ENCODE measurements at places on chromosomes 4 and X. TPM values are rescaled to one million over a fixed set of nuclear protein-coding genes. Genes with fewer than 3 reads are reported as not detected.

Gene OPRPN
- total RNA-seq, result not detected

Gene MAP3K15
- total RNA-seq, result 0.70 TPM

Gene CXCL1
- not detected for total RNA-seq

Gene KCNIP4
- total RNA-seq, result not detected

Gene HCCS
- 32.5 TPM for total RNA-seq

Gene TMEM154
- 16.8 TPM for total RNA-seq

Gene DMD
- total RNA-seq, result 4.6 TPM

DNA sequence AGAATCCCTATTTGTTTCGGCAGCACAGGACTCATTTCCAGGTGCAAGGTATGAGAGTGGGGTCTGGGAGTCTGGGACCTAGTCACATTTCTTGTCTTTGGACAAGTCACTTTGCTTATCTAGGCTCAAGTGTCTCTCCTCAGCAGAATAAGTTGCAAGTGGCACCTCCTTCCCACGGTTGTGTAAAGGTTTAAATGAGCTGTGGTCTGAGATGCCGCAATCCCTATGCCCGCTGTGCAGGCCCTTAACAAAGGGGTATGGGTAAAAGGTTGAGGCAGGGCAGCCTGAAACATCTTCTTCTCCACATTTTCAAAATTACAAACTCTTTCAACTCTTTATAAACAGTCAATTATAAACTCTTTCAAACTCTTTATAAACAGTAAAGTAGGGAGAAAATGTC lies 93.7 kb downstream of the RTL5 start:
- peaks cover 39% of the 10 kb centered on the region for H3K27me3 ChIP-seq
- H3K36me3 ChIP-seq, result peaks cover 3% of the 10 kb centered on the region
- H3K27ac ChIP-seq, result no peak overlapping the region
- H3K4me1 ChIP-seq, result no peaks in the 10 kb centered on the region
- DNase-seq, result no peak
- no peak overlapping the region for H3K4me3 ChIP-seq

- peaks cover 16% of the 10 kb centered on the region for H3K27me3 ChIP-seq
- no peaks in the 10 kb centered on the region for H3K4me1 ChIP-seq
- H3K4me3 ChIP-seq, result no peak overlapping the region
- no peak for DNase-seq
Observed at GRCh38 chrX:142998447-142999198, 27.1 kb upstream of the SPANXN4 start.

GRCh38 chrX:124033821-124034220 lies 72.3 kb downstream of the STAG2 start:
- H3K4me1 ChIP-seq, result peaks cover 5% of the 10 kb centered on the region
- no peak overlapping the region for H3K27ac ChIP-seq
- no peak overlapping the region for H3K4me3 ChIP-seq
- H3K36me3 ChIP-seq, result peaks cover 7% of the 10 kb centered on the region
- no peak for DNase-seq
- H3K27me3 ChIP-seq, result no peaks in the 10 kb centered on the region

GRCh38 chr4:128871948-128872347 lies 62.4 kb downstream of the JADE1 start:
- peak overlapping the region; percentile 21 for H3K27ac ChIP-seq
- peaks cover 13% of the 10 kb centered on the region for H3K4me1 ChIP-seq
- no peaks in the 10 kb centered on the region for H3K27me3 ChIP-seq
- no peak overlapping the region for H3K4me3 ChIP-seq
- H3K36me3 ChIP-seq, result peaks cover 34% of the 10 kb centered on the region
- DNase-seq, result no peak

DNA sequence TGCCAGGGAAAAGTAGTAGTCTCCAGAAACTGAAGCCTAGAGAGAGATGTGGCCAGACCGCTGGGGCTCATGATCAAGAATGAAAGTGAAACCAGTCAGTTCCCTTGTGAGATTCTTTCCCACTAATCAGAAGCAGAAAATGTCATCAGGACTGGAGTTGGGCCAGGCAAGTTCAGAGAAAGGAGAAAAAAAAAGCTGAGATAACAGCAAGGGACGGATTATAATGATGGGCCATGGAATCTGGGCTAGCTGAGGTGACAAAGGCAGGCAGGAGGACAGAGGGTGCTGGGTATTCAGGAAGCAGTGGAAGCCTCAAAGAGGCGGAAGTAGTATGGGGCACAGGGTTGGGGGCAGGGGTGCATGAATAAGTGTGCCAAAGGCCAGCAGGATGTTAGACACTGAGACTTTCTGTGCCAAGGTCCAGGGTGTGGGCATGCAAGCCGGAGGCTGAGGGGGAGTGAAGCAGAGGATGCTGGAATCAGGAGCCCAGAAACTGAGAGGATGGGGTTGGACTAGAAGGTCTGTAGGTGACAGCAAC lies 2.5 kb downstream of the CXorf38 start:
- peaks cover 14% of the 10 kb centered on the region for H3K36me3 ChIP-seq
- H3K4me1 ChIP-seq, result peaks cover 34% of the 10 kb centered on the region
- H3K27ac ChIP-seq, result peak overlapping the region; percentile 79
- peak overlapping the region; percentile 87 for H3K4me3 ChIP-seq

DNA sequence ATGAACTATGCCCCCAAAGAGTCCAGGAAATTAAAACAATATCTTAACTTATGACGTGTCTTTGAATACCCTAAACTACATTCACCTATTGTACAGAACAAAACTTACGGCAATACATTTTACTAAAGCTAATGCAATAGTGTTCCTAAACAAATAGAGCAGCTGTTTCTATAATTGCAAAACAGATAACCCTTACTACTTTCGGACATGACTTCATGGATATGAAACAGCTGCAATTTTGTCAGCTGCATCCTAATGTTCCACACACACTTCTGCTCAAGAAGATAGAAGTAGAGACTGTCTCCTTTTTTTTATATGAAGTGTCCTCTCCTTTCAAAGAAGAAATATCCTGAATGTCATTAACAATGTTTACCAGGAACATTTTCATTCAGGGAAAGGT lies 174.9 kb downstream of the ACTRT1 start:
- no peaks in the 10 kb centered on the region for H3K27me3 ChIP-seq
- H3K36me3 ChIP-seq, result no peaks in the 10 kb centered on the region
- DNase-seq, result no peak
- no peaks in the 10 kb centered on the region for H3K4me1 ChIP-seq
- no peak overlapping the region for H3K4me3 ChIP-seq
- no peak overlapping the region for H3K27ac ChIP-seq

GRCh38 chrX:112844250-112844649 lies 3.6 kb upstream of the AMOT start:
- peaks cover 78% of the 10 kb centered on the region for H3K27me3 ChIP-seq
- H3K4me3 ChIP-seq, result no peak overlapping the region
- H3K27ac ChIP-seq, result no peak overlapping the region
- DNase-seq, result peak; percentile 15
- peaks cover 18% of the 10 kb centered on the region for H3K4me1 ChIP-seq
- H3K36me3 ChIP-seq, result no peaks in the 10 kb centered on the region

- no peak overlapping the region for H3K4me3 ChIP-seq
- DNase-seq, result no peak
- H3K36me3 ChIP-seq, result peaks cover 9% of the 10 kb centered on the region
- H3K27me3 ChIP-seq, result no peaks in the 10 kb centered on the region
Observed at GRCh38 chr4:145167887-145168286, 12.5 kb downstream of the OTUD4 start.

DNA sequence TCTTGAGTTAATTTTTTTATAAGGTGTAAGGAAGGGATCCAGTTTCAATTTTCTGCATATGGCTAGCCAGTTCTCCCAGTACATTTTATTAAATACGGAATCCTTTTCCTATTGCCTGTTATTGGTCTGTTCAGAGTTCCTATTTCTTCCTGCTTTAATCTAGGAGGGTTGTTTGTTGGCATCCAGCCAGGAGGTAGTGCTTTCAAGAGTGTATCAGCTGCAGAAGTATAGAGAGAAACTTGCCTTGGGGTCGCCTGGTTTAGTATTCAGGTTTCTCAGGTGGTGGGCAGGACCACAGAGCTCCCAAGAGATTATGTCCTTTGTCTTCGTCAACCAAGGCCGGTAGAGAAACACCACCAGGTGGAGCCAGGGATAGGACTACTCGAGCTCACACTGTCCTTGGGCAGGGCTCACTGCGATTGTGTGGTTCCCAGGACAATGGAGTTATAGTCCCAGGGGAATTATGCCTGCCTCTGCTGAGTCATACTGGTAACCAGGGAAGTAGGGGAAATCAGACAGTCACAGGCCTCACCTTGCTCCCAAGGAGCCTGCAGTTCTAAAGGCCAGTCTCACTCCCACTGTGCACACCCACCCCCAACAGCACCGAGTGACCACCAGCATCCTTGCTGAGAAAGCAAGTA lies 168.1 kb downstream of the VSIG4 start:
- H3K4me1 ChIP-seq, result peaks cover 15% of the 10 kb centered on the region
- no peak overlapping the region for H3K27ac ChIP-seq
- no peak overlapping the region for H3K4me3 ChIP-seq
- DNase-seq, result no peak
- no peaks in the 10 kb centered on the region for H3K36me3 ChIP-seq

- no peaks in the 10 kb centered on the region for H3K4me1 ChIP-seq
- H3K36me3 ChIP-seq, result no peaks in the 10 kb centered on the region
- no peak overlapping the region for H3K4me3 ChIP-seq
- no peaks in the 10 kb centered on the region for H3K27me3 ChIP-seq
- no peak overlapping the region for H3K27ac ChIP-seq
- DNase-seq, result no peak
Observed at GRCh38 chrX:83759872-83760271, 101.1 kb upstream of the CYLC1 start.

GRCh38 chrX:118864063-118864635 lies 40.5 kb downstream of the ZCCHC12 start:
- no peak for DNase-seq
- H3K4me3 ChIP-seq, result no peak overlapping the region
- H3K27me3 ChIP-seq, result peaks cover 12% of the 10 kb centered on the region
- H3K36me3 ChIP-seq, result no peaks in the 10 kb centered on the region
- H3K4me1 ChIP-seq, result no peaks in the 10 kb centered on the region

- no peak overlapping the region for H3K27ac ChIP-seq
- no peaks in the 10 kb centered on the region for H3K4me1 ChIP-seq
- H3K36me3 ChIP-seq, result no peaks in the 10 kb centered on the region
- no peak overlapping the region for H3K4me3 ChIP-seq
- H3K27me3 ChIP-seq, result no peaks in the 10 kb centered on the region
- DNase-seq, result no peak
Observed at GRCh38 chr4:36363024-36363423, 81.6 kb downstream of the DTHD1 start.

GRCh38 chr4:67366311-67366861 lies 178.9 kb downstream of the CENPC start:
- H3K27ac ChIP-seq, result no peak overlapping the region
- no peak for DNase-seq
- H3K4me1 ChIP-seq, result no peaks in the 10 kb centered on the region
- no peak overlapping the region for H3K4me3 ChIP-seq

GRCh38 chr4:159685340-159686092 lies 582.6 kb downstream of the RAPGEF2 start:
- DNase-seq, result no peak
- H3K4me3 ChIP-seq, result no peak overlapping the region
- H3K27me3 ChIP-seq, result no peaks in the 10 kb centered on the region
- H3K27ac ChIP-seq, result no peak overlapping the region

- peaks cover 10% of the 10 kb centered on the region for H3K36me3 ChIP-seq
- DNase-seq, result no peak
- H3K4me1 ChIP-seq, result no peaks in the 10 kb centered on the region
- H3K27me3 ChIP-seq, result peaks cover 11% of the 10 kb centered on the region
Observed at GRCh38 chrX:54030329-54030728, 13.9 kb downstream of the PHF8 start.

GRCh38 chr4:82517043-82517442 lies 44.7 kb downstream of the TMEM150C start:
- H3K36me3 ChIP-seq, result no peaks in the 10 kb centered on the region
- peaks cover 28% of the 10 kb centered on the region for H3K27me3 ChIP-seq
- H3K27ac ChIP-seq, result no peak overlapping the region
- H3K4me3 ChIP-seq, result no peak overlapping the region

DNA sequence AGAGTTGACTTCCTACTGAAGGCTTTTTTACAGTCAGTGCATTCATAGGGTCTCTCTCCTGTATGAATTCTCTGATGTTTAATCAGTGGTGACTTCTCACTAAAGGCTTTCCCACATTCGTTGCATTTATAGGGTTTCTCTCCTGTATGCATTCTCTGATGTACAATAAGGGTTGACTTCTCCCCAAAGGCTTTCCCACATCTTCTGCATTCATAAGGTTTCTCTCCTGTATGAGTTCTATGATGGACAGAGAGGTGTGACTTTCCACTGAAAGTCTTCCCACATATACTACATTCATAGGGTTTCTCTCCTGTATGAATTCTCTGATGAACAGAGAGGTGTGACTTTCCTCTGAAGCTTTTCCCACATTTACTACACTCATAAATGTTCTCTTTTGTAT lies 45.2 kb downstream of the ZNF674 start:
- H3K4me3 ChIP-seq, result no peak overlapping the region
- H3K27ac ChIP-seq, result no peak overlapping the region
- no peaks in the 10 kb centered on the region for H3K27me3 ChIP-seq

GRCh38 chr4:162461952-162462351 lies 298.2 kb upstream of the FSTL5 start:
- no peaks in the 10 kb centered on the region for H3K27me3 ChIP-seq
- H3K4me1 ChIP-seq, result no peaks in the 10 kb centered on the region
- no peak for DNase-seq
- no peak overlapping the region for H3K27ac ChIP-seq

DNA sequence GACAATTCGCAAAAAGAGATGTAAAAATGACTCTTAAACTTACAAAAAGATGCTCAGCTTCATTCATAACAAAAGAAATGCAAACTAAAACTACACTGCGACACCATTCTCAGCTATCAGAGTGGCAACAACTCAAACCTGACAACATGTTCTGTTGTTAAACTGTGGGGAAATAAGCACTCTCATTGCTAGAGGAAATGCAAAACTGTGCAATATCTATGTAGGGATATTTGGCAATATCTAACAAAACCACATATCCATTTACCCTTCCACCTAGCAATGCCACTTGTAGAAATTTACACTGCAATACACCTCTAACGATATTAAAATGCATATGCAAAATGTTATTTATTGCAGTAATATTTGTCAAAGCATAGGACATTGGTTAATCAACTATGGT lies 78.3 kb upstream of the EGFL6 start:
- DNase-seq, result no peak
- H3K27me3 ChIP-seq, result peaks cover 21% of the 10 kb centered on the region
- H3K27ac ChIP-seq, result no peak overlapping the region
- H3K4me1 ChIP-seq, result peaks cover 13% of the 10 kb centered on the region

DNA sequence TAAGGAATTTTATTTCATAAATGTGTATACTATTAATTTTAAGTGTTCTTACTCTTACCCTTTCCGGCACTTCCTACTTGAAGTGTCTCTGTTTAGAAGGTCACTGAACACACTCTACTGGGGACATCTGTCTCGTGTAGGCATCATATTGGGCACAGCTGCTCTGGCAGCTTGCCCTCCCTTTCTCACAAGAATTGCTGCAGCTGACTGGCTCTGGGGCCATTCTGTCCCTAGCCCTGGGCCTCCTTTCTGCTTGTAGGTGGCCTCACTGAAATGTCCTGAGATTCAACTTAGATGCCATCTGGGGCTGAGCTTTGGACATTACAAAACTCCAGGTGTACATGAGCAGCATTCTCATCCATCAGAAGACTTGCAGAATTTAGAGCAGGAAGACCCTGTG lies 49.6 kb downstream of the SMAD1 start:
- H3K27ac ChIP-seq, result no peak overlapping the region
- H3K4me3 ChIP-seq, result no peak overlapping the region
- peaks cover 3% of the 10 kb centered on the region for H3K27me3 ChIP-seq
- peaks cover 4% of the 10 kb centered on the region for H3K4me1 ChIP-seq
- H3K36me3 ChIP-seq, result no peaks in the 10 kb centered on the region

- peaks cover 47% of the 10 kb centered on the region for H3K4me1 ChIP-seq
- DNase-seq, result peak; percentile 23
- peaks cover 9% of the 10 kb centered on the region for H3K27me3 ChIP-seq
- H3K4me3 ChIP-seq, result peak overlapping the region; percentile 97
- peaks cover 16% of the 10 kb centered on the region for H3K36me3 ChIP-seq
Observed at GRCh38 chrX:45849261-45849862, 648.7 kb upstream of the DIPK2B start.

- no peaks in the 10 kb centered on the region for H3K27me3 ChIP-seq
- H3K27ac ChIP-seq, result no peak overlapping the region
- H3K36me3 ChIP-seq, result no peaks in the 10 kb centered on the region
- H3K4me1 ChIP-seq, result peaks cover 7% of the 10 kb centered on the region
Observed at GRCh38 chrX:40266490-40267333, 169.0 kb upstream of the BCOR start.

Measured in activated T-cell treated with anti-CD3 and anti-CD28 coated beads, Interleukin-2, amount 50 U/mL, for 72 hours (primary cell).